ENCODE measurements at places on chromosomes 2 and 18.

GRCh38 chr2:36502081-36502480 is 95.9 kb downstream of the FEZ2 start:
- DNase-seq = no peak

GRCh38 chr18:24157855-24158254 is 19.0 kb downstream of the CABYR start:
- no peak for DNase-seq

DNA sequence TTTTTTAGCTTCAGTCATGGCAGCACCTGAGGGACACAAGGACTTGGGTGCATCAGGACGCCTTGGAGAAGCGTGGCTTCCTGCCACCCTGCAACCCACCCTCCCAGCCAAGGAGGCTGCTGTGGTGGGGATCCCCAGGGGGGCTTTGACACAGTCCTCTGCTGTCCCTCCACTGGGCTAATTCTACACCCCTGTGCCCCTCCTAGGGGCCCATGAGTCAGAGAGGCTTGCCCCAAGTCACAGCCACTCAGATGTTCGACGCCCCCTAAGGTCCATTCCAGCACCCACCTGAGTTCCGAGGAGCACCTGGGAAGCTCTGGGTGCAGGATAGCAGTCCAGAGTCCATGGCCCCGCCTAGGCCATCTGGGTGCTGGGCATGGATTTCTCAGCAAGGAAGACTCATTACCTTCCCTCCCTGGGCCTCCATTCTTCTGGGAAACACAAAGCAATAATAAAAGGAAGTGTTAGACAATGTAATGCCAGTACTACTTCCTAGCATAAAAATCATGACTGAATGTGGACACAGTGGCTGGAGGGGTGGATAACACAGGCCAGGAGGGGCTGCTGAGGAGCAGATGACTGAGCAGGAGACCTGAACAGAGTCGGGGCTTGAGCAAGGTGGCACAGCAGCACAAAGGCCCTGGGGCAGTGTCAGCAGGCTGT is 3.7 kb downstream of the ALPG start:
- DNase-seq = no peak

DNA sequence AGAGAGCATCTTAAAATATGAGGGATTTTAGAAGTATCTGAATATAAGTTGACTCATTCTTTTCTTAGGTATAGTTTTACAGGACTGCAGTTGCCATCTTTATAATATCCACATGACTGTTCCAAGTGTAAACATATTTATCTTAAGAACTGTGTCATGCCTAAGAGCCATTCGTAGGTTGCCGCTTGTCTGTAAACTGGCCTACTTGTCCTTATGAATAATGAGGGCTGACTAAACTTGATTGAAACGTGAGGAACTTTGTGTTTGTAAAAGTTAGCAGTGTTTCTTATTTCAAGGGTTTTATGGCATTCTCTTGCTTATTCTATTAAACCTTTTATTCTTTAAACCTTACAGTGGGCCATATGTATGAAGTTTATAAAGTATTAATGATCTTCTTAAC is 99.6 kb downstream of the MAP3K20 start:
- DNase-seq = no peak

GRCh38 chr18:73060666-73061288 is 193.0 kb upstream of the NETO1 start:
- peak; percentile 62 for DNase-seq

GRCh38 chr18:35507192-35507591 is 9.4 kb upstream of the INO80C start:
- no peak for DNase-seq

- DNase-seq = no peak
Measured at GRCh38 chr2:32291746-32292145, 14.0 kb downstream of the YIPF4 start.

- no peak for DNase-seq
Measured at GRCh38 chr2:77642339-77642738, 120.2 kb upstream of the LRRTM4 start.

DNA sequence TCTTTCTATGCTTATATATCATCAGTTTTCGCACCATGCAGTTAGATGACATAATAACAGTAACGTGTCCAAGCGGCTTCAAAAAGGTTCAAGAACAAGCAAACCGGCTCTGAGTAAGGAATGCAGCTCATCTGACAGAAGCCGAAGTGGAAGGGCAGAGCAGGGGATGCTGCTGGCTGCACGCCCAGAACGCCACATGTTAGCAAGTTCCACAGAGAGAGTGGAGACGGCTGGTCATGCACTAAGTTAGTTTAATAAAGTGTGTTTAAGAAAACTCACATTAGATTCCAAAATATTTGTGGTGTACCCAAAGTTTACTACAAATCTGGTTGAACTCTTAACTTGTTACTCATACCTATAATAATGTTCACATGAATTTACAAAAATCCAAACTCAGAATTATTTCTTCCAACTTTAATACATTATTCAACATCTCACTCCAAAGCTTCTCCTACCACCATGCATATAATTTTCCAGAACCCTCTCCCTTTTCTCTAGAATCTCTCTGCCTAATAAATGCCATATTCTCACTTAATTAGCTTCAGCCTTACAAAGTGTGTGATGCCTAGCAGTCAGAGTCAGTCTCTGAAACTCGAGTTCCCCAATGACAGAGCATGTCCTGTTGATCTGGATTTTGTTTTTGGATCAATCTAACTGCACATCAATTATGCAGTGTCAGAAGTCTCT is 170.0 kb downstream of the DNAH7 start:
- DNase-seq = peak; percentile 93

GRCh38 chr2:60075048-60075447 is 478.4 kb downstream of the BCL11A start:
- DNase-seq = no peak

- peak; percentile 92 for DNase-seq
Measured at GRCh38 chr2:47008381-47009252, 93.0 kb upstream of the MCFD2 start.

GRCh38 chr2:121450301-121450700 is 80.4 kb upstream of the RNU4ATAC start:
- DNase-seq = no peak

- no peak for DNase-seq
Measured at GRCh38 chr18:34117319-34117718, 107.4 kb downstream of the NOL4 start.

- no peak for DNase-seq
Measured at GRCh38 chr2:197308585-197308984, 2.0 kb downstream of the ANKRD44 start.

All from NCI-H446 (cell line).